Activated CD4-positive, CD25-positive, alpha-beta regulatory T cell treated with anti-CD3 and anti-CD28 coated beads, Interleukin-2, amount 50 U/mL, for 72 hours (primary cell): ENCODE measurements at places on chromosomes 3 and 15.

- DNase-seq, result no peak
These were observed 72.5 kb downstream of the WWTR1 start for GRCh38 chr3:149585401-149585726.

- no peak for DNase-seq
These were observed 39.0 kb upstream of the THRB start for GRCh38 chr3:24533561-24534193.

- no peak for DNase-seq
These were observed 385.6 kb downstream of the NR2F2 start for GRCh38 chr15:96716075-96716474.

- DNase-seq, result no peak
These were observed 115.1 kb downstream of the DNAJB8 start for GRCh38 chr3:128351546-128351945.

DNA sequence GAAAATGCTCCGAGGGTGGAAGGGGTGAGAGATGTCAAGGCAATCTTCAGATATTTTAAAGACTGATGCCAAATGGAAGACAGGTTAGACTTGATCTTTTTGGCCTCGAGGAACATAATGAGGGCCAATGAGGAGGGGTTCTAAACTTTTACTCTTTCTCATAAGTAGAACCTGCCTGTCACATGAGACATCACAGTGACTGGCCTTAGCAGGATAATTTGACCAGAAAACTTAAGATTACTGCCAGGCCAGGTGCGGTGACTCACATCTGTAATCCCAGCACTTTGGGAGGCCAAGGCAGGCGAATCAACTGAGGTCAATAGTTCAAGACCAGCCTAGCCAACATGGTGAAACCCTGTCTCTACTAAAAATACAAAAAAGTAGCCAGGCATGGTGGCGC lies 12.2 kb downstream of the TM4SF4 start:
- no peak for DNase-seq

GRCh38 chr15:51677021-51677420 lies 4.3 kb upstream of the SCG3 start:
- DNase-seq, result no peak

DNA sequence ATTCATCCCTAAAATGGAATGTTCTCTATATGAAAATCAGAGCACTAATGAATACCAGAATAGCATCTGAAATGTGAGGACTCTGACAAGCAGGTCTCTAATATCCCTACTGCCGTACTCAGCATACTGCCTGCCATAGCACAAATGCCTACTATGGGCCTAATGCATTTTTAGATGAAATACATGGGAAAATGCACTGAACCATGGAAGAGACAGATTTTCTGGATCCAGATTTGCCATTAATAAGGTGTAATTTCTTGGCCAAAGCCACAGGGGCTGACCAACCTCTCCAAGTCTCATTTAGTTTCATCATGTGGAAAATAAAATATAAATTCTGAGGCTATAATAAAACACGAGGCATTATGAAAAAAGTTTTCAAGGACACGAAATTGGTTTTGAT lies 123.8 kb downstream of the CBLB start:
- DNase-seq, result no peak
